ENCODE measurements at places on chromosomes 7 and 10.

GRCh38 chr10:45198486-45199204, 116.8 kb downstream of the OR13A1 start:
- no peak for DNase-seq

DNA sequence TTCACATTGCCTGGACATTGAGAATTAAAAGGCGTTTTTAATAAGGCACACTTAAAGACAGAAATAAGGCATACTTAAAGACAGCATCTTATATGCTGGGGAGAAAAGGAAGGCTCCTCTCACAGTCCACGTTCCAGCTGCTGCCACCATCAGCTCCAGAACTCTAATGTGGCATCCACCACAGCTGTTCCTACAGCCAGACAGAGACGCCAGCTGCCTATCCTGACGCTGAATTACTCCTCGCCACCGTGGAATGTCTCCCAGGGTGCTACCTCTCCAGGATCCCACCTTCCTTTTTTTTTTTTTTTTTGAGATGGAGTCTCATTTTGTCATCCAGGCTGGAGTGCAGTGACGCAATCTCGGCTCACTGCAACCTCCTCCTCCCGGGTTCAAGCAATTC, 30.8 kb downstream of the SLC37A3 start:
- no peak for DNase-seq

DNA sequence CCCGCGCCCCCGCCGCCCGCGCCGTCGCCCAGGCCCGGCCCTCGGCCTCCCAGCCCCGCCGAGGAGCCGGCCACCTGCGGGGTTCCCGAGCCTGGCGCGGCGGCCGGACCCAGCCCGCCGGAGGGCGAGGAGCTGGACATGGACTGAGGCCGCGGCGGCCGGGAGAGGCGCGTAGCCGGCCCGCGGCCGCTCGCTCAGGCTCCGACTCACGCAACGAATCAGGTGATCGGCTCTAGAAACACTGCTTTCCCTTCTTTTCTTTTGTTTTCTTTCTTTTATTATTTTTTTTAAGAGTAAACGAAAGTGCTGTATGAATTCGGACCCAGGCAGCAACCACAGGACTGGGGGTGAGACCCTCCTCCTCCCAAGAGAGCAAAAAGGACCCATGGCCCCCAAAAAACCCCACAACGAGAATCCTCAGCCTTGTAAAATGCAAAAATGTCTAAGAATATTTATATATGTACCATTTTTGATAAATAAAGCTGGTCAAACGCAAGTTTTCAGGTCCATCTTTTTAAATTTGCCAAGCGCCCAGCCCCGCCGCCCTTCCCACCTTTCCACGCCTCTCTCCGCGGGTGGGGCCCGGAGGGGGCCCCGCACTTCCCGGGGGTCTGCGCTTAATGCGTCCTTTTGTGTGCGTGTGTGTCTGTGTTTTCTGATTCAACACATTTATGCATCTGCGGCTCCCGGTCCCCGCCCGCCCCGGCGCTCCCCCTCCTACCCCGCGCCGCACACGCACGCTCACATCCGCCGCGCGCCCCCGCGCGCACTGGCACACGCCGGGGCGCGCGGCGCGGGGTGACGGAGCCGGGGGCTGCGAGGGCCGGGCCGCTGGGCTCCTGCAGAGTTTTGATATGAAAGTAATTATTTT, 4.4 kb downstream of the UNCX start:
- DNase-seq: no peak

DNA sequence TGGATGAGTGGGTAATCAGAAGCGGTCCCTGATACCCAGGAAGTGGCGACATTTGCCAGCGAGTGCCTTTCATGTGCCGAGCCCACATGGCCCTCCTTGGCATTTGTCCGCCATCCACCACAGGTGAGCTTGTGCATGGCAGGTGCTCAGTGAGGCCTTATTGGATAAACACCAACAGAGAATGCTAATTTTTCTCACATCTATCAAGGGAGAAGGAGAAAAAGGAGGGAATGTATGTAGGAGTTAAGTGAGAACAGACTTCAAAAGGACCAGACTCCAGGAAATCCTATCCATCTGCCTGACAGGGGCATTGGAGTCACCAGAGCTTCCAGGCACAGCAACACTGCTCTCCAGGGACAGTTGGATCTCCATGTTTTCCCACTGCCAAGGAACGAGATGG, 143.5 kb upstream of the ZMIZ1 start:
- DNase-seq: no peak

- no peak for DNase-seq
These were observed 162.4 kb upstream of the LAMB4 start for GRCh38 chr7:108292541-108292940.

GRCh38 chr7:55325371-55325792, 39.8 kb upstream of the LANCL2 start:
- no peak for DNase-seq

DNA sequence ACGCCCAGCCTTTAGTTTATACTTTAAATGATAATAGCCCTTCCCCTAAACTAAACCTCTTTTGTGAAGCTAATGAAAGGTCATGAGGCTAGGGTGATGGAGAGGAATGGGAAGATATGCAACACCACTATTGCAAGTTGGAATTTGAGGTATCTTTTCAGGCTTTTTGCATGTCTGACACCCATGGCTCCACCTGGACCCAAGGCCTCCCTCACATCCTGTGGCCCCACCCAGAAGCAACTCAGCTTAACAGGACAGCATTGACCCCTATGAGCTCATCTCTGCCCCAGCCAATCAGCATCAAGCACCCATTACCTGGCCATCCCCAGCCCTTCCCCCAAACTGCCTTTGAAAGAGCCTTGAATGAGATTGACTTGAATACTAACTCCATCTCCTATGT, 674.2 kb upstream of the NRP1 start:
- no peak for DNase-seq

DNA sequence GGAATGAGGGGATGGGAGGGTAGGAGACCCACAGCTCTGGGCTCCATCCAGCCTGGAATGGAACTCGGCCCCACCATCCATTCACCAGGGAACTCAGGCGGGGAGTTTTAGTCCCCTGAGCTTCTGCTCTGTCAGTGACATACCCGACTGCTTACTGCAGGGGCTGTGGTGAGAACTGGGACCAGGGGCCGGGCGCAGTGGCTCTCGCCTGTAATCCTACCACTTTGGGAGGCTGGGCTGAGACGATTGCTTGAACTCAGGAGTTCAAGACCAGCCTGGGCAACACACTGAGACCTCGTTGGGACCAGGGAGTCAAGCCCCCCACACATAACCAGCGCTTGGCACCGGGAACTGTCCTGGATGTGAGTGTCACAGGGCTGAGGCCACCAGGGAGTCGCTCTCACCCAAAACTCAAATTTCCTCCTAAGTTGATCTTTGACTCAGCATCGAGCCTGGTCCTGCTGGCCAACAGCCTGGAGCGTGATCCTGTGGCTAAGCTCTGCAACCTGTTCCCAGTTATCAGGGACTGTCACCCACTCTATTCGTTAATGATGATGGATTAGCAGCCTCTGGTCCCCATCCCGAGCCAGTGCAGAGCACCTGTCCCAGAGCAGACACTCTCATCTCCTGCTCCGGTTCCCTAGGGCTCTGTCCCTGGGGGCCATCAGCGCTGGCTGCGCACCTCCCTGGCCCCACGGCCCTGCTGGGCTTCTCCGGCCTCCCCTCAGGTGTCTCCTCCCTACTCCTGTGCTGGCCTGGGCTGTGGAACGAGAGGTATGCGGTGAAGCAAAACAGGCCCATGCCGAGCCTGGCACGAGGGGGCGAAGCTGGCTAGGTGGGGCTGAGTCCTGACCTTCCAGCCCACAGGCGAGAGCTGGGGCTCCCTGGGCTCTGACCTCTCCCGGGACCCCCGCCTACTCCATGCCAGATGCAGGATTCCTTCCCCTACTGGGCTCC, 902 bp upstream of the CLDN15 start:
- DNase-seq: no peak

DNA sequence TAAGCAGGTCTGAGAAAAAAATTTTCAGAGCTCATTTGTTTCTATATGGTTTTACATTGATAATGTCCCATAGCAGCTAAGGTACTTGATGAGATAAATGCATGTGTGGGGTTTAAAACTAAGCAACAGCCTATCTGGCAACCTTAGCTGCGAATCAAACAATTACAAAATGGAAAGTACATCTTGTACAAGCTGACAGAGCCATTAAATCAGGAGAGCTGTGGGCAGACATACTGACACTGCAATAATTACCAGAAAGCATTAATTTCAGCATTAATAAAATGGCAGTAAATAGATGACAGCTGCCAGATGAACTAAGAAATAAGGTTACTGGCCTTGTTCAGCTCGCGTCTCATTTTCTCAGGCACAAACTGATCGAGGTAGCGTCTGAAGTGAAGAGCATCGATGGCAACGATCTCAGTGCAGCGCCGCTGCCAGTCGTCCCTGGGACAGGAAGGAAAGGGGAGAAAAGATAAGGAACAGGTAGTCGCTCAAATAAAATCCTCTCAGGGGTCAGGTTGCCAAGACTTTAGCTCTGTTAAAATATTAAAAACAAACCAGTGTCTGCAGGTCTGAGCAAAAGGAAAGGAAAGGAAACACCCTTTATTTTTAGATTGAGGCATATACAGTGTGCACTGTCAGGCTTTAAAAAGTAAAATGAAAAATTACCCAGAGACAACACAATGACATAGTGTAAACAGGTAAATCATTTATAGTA, 79.7 kb upstream of the OGDHL start:
- DNase-seq: no peak

DNA sequence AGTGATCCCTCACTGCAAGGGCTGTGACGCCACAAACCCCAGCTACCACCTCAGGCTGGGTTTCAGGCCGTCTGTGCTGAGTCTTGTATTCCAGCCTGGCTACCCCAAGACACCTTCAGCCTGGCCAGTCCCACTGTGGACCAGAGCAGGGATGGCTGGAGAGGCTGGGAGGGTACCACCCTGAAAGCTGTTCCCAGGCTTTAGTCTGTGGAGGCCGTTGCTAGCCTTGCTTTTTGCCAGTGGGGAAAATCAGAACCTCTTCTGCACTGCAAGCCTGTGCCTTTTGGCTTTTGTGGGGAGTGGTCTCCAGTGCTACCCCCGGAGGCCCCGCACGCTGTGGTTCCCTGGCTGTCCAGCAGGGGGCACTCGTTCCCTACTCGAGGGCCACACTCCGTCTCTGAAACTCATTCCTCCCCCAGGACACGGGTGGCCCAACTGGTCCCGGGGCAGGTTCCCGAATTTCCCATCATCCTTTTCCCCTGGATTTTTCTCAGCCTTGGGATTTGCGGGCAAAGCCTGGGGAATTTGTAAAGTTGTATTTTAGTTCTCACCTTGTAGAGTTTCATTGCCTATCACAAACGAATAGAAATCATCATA, 128.4 kb upstream of the BTBD16 start:
- DNase-seq: peak; percentile 60

GRCh38 chr7:155166673-155167370, 96.7 kb downstream of the HTR5A start:
- DNase-seq: no peak

GRCh38 chr10:13973742-13974141, 357.0 kb downstream of the FRMD4A start:
- no peak for DNase-seq

DNA sequence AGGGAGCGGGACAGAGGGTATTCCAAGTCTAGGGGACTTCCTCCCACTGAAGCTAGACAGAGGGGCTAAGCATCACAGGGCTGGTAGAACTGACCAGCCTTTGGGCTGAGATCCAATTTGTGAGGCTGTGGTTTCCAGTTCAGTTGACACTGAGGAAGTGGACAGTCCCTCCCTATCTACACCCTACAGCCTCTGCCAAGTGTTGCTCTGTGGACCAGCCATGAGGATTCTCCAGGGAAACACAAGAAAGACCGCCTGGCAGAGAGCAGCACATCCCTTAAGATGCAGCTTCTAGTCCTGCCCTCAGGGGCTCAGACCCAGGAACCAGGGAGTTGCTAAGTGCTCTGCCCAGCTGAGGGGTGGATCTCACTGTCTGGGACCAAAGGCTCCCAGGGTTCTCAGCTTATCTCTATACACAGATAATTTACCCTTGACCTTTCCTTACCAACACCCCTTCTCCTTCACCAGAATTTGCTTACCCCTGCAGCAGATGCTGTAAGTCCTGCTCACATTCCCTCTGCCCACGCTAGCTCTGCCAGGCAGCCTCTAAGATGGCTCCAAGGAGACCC, 252.0 kb downstream of the SKIDA1 start:
- DNase-seq: no peak

GRCh38 chr10:14601326-14601725, 173.4 kb downstream of the FAM107B start:
- DNase-seq: no peak

- DNase-seq: no peak
These were observed 149.8 kb upstream of the PRKCQ start for GRCh38 chr10:6729861-6730344.

- no peak for DNase-seq
These were observed 117.4 kb downstream of the LHPP start for GRCh38 chr10:124579011-124579399.

DNA sequence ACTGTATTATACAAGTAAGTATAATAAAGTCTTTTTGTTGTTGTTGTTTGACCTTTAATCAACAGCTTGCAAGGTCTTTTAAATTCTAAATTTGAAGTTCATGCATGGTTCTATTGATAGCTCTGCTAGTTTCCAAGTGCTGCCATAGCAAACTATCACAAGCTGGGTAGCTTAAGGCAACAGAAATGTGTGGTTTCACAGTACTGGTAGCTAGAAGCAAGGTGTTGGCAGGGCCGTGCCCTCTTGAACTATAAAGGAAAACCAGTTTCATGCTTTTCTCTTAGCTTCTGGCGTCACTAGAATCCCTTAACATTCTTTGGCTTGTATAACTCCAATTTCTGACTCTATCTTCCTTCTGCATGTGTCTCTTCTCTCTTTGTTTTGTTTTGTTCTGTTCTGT, 1021.9 kb upstream of the AUTS2 start:
- no peak for DNase-seq

DNA sequence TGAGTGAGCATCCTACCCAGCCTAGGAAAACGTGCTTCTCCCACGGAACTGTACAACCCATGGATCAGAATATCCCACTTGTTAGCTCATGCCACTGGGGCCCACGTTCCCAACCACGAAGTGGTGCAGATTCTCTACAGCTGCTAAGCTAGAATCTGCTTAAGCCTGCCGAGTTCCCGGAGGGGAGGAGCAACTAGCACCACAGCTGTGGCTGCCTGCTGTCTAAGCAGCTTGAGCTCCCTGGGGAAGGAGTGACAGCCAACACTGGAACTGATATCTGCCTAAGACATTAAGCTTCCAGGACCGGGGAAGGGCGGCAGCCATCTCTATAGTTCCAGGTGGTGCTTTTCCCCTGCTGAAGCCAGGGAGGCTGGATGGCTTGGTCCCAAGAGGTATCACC, 334.7 kb upstream of the CHRM2 start:
- DNase-seq: no peak

GRCh38 chr7:21611129-21611528, 68.3 kb downstream of the DNAH11 start:
- DNase-seq: no peak

Measured in frontal cortex (tissue), 4 donors.